ENCODE measurements at places on chromosomes 16 and 17.

- DNase-seq, result no peak
These were observed 55.2 kb downstream of the ACTG1 start for GRCh38 chr17:81457401-81457800.

- DNase-seq, result peak; percentile 83
These were observed 3.3 kb upstream of the SREBF1 start for GRCh38 chr17:17839791-17840707.

- no peak for DNase-seq
These were observed 365.1 kb upstream of the CDH5 start for GRCh38 chr16:66001432-66001831.

GRCh38 chr17:71741836-71742235 is 379.0 kb upstream of the SOX9 start:
- no peak for DNase-seq

GRCh38 chr17:49762151-49762941 is 1.6 kb downstream of the FAM117A start:
- no peak for DNase-seq

- no peak for DNase-seq
These were observed 6.6 kb upstream of the STAT3 start for GRCh38 chr17:42394838-42395237.

- no peak for DNase-seq
These were observed 86.4 kb downstream of the GAS7 start for GRCh38 chr17:10111907-10112452.

DNA sequence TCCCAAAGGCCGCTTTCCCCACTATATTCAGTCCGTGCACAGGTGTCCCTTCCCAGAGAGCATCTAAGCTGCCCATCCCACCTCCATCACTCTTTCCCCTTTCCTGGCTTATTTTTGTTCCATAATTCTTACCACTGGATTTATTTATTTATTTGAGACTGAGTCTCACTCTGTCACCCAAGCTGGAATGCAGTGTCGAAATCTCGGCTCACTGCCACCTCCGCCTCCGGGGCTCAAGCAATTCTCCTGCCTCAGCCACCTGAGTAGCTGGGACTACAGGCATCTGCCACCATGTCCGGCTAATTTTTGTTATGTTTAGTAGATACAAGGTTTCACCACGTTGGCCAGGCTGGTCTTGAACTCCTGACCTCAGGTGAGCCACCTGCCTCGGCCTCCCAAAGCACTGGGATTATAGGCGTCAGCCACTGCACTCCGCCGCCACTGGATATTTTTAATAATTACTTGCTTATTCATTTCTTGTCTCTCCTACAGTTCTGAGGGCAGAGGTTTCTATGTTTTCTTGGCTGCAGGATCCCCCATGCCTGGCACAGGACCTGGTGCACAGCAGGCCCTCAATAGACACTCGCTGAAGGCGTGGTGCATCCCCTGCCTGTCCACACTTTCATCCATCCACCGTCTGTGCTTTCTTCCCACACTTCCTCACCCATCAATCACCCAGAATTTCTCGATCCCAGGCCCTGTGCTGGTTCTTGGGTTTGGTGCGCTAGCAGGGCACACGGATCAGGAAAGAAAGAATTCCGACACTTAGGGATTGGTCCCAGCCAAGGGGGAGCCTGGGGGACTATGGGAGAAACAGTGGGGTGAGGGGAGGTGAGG is 9.9 kb upstream of the ADGRG1 start:
- no peak for DNase-seq

Data from nephron progenitor cell (in vitro differentiated cells).